T-helper 1 cell (primary cell): ENCODE measurements at places on chromosomes 5 and 9.

- DNase-seq = no peak
Measured at GRCh38 chr5:59873113-59873512, 20.4 kb downstream of the PDE4D start.

DNA sequence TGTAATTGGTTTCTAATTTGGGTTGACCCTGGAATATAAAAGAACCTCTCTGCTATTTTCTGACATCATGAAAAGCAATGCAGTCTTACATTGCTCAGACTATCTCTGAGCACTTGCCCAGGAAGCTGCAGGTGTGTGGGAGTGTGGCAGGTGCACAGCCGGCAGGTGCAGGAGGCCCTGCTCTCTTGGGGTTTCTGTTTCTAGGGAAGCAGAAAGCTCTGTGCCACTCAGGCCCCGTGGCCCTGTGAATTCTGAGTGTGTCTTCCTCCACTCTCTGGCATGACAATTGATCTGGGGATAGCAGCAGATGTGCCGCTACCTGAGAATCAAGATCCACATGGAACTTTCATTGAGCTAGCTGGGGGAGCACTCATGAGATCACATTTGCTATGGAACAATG is 45.7 kb upstream of the IRX2 start:
- DNase-seq = no peak

DNA sequence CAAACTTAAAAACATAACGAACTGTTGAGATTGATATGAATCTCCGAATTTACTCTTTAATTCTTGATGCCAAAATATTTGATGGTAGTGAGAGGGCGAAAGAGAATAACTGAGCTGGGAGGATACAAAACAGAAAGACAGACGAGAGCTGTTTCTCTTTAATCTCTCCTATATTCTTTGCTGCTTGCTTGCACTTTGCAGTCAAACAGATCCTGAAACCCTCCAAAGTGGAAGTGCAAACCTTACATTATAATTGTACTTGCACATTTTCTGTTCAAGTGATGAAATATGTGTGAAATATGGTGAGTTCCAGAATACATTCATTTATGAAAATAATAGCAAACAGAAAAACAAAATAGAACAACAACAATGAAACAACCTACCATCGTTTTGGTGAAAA is 63.8 kb downstream of the PAM start:
- no peak for DNase-seq

- DNase-seq = no peak
Measured at GRCh38 chr5:32443145-32443540, 1.4 kb downstream of the ZFR start.

GRCh38 chr5:58778888-58779287 is 196.0 kb downstream of the RAB3C start:
- DNase-seq = no peak

GRCh38 chr9:2228132-2228531 is 213.0 kb downstream of the SMARCA2 start:
- DNase-seq = no peak

DNA sequence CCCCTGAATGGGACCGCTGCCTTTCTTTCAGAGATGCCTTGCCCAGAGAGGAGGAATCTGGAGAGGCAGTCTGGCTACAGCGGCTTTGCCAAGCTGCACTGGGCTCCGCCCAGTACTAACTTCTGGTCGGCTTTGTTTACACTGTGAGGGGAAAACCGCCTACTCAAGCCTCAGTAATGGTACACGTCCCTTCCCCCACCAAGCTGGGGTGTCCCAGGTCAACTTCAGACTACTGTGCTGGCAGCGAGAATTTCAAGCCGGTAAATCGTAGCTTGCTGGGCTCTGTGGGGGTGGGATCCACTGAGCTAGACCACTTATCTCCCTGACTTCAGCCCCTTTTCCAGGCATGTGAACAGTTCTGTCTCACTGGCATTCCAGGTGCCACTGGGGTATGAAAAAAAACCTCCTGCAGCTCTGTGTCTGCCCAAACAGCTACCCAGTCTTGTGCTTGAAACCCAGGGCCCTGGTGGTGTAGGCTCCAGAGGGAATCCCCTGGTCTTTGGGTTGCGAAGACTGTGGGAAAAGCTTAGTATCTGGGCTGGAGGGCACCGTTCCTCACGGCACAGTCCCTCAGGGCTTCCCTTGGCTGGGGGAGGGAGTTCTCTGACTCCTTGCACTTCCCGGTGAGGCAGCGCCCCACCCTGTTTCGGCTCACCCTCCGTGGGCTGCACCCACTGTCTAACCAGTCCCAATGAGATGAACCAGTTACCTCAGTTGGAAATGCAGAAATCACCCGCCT is 171.2 kb downstream of the CWC27 start:
- DNase-seq = no peak

DNA sequence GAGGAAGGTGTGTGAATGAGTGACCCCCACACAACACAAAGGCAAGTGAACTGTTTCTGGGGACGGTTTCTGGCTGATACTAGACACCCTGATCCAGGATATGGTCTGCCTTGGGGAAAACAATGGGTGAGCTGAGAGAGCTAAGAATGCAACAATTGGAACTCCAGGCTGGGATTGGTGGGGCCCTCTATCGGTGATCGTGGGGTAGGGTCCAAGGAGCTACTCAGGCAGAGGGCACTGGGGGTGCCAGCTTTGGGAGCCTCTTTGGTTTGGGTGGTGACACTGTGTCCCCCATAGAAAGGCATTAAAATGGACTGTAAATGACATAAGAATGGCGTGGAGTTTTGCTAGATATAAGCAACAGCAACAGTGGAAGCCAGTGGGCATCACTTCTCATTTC is 439.1 kb downstream of the DMAC1 start:
- DNase-seq = no peak

DNA sequence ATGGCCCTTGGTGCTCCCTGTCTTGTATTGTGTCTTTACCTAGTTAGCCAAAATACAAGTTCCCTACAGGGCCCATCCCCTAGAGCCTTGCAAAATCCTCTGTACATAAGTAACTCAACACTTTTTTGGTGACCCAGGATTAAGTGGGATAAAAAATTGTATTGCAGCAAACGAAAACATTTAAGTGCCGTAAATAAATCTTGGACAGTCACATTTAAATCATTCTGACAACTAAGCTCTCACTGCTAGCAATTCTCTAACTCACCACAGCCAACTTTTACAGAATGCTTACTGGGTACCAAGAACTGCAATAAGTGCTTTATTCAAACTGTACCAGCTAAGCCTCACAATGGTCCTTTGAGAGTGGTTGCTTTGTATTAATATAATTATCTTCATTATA is 56.6 kb downstream of the GNAQ start:
- DNase-seq = no peak

DNA sequence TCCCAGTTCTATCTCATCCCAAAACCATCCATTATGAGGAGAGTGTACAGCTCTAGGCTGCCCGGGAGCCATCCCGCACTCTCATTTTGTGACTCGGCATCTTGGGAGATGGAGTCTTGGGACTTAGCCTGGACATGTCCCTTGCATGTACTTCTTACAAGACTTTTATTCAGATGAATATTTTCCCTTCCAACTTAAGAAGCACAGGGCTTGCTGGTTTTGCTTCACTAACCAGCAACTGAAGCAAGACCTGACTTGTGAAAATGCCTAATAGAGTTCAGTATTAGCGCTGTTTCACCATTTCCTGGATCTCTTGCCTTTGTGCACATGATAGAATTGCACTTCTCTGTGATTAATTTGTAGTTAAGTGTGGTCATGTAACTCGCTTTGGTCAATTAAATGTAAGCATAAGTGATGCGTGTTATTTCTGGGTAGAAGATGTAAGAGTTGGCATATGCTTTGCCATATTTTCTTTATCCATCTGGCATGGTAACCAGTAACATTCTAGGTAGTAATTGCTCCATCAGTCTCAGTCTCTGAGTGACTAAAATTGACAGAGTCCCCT is 55.8 kb downstream of the PDCD1LG2 start:
- no peak for DNase-seq

GRCh38 chr5:32428426-32428825 is 16.1 kb downstream of the ZFR start:
- DNase-seq = no peak

DNA sequence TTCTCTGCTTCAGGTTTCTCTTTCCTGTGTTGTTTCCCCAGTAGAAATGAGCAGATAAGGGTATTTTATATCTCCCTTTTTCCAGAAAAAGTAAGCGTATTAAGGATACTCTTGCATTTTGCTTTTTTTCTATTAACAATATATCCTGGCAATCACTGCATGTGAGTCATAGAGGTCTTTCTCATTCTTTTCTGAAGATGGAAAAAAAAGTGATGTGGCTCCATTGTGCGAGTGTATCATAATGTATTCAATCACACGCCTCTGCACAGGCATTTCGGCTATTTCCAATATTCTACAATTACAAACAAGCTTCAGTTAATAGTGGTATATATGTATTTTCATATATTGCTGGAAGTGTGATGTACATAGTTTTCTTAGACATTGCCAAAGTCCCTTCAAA is 155.9 kb downstream of the MED27 start:
- DNase-seq = no peak

DNA sequence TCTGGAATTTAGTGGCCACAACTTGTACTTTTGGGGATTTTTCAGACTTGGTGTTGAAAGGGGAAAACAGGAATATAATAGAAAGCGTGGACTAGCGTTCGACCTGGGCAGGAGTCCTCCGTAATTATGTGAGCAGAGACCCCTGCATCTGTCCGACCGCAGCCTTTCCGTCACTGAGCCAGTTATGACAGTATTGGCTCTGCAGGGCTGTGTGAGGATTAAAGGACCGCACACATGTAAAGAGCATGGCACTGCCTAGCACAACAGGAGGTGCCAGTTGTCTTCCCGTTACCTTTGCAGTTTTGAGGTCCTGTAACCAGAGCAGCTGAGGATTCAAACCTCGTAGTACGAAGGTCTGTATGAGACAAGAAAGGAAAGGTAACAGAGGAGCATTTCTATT is 1.2 kb downstream of the B4GALT7 start:
- DNase-seq = no peak

DNA sequence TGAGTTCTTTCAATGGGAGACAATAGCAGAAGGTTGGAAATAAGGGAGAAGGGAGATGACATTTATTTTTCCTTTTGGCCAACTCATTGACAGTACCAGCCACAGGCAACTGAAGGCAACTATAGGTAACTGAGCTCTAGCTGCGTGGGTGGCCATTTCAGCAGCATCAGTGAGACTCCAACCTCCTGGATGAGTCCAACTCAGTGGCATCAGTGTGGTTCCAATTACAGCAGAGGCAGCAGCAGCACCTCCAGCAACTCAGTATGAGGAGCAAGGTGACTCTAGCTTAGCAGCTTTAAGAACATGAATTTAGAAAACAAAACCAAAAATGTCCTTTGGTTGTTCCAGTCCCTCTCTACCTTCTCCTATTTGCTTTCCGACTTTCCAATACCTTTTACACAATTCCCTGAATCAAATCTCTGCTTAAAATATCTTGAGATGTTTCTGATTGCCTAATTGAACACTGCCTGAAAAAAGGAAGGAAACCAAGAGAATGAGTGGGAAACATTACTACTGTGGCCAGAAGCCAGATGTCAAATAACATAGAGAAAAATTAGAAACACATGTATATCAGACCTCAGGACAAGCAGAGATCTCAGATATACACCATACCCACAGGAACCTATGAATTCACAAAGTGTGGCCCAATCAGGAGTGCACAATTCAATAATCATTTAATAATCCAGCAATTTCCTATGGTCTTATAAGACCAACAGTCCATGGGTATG is 166.5 kb upstream of the RORB start:
- no peak for DNase-seq

DNA sequence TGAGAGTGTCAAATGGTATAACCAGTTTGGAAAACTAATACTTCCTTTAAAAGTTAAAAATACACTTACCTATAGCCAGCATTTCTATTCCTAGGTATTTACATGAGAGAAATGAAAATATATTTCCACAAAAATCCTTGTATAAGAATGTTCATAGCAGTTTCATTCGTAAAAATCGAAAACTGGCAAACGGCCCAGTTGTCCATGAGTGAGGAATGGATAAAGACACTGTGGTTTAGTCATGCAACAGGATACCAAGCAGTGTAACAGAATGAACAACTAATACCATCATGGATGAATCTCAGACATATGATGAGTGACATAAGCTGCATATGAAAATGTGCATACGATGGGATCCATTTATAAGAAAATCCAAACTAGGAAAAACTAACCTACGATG is 136.7 kb downstream of the MACROH2A1 start:
- no peak for DNase-seq

DNA sequence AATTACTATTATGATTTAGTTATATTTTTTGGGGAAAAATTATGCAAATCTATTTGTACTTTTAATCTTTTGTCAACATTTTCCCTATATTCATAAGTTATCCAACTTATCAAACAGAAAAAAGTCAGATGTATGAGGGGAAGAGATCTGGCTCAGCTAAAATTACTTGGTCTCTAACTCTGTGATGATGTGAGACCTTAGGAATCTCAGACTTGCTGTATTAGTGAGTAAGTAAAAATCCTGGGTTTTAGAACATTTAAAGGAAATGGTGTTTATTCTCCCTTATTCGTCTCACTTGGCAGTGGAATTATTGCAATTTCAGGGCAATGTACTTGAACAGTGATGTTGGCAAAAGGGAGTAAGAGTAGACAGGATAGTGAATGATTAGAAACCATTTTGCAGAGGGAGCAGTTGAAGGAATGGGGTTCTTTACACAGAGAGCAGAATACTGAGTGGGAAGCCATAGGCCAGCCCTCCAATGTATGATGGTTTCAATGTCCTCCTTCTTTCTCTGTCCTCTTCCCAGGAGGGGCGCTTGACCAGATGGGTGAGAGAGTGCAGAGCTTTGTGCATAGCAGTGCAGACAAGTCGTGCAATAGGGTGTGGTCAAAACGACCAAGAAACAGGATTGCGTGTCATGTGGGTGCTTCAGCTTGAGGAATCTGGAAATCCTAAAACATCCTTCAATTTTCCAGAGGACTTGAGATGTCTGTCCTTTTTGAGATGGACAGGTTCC is 91.7 kb downstream of the TENT4A start:
- no peak for DNase-seq

GRCh38 chr5:157994906-157995519 is 136.1 kb upstream of the CLINT1 start:
- DNase-seq = no peak

DNA sequence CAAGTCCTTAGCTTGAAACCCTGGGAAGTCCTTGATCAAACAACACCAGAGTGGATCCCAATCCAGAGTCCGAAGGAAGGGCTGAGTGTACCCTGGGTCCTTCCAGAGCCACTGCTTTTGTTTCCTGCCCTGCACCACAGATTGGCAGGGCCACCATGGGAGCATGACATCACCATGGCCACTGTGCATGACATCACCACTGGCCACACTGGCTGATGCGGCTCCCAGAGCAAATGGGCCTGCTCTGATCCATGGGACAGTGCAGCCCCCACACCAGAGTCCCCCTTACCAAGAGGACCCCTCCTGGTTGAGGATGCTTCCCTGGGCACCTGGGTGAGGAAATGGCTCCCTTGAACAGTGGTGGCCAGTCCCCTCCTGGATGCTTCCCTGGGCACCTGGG is 9.9 kb downstream of the SLC6A3 start:
- DNase-seq = no peak

DNA sequence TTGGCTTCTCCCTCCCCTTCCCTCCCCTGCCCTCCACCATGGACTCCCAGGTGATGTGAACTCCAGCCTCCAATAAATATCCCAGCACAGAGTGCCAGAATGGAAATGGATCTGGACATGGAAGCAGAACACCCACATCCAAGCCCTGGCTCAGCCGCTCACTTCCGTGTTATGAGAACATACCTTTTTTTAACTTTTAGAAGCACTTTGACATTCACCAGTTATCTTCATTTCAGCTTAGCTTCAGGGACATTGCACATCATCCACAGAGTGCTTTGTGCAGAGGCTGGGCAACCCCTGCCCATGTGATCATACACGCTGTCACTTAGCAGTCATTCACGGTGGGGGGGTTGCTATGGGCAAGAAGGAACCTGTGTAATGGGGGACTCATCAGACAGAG is 9.1 kb downstream of the AFAP1L1 start:
- DNase-seq = no peak
